ENCODE measurements at places on chromosomes 6 and 20.

GRCh38 chr6:170233286-170234205, 57.3 kb downstream of the DLL1 start:
- peak overlapping the region; percentile 20 for H3K27ac ChIP-seq
- H3K36me3 ChIP-seq, result no peaks in the 10 kb centered on the region
- DNase-seq, result no peak
- no peak overlapping the region for H3K4me3 ChIP-seq

- no peak for DNase-seq
- peaks cover 7% of the 10 kb centered on the region for H3K27me3 ChIP-seq
- no peak overlapping the region for H3K27ac ChIP-seq
- no peak overlapping the region for H3K4me3 ChIP-seq
- no peaks in the 10 kb centered on the region for H3K4me1 ChIP-seq
Measured at GRCh38 chr6:34090529-34090928, 55.4 kb downstream of the GRM4 start.

GRCh38 chr6:6629402-6629801, 40.9 kb downstream of the LY86 start:
- H3K4me1 ChIP-seq, result no peaks in the 10 kb centered on the region
- no peak for DNase-seq
- H3K27ac ChIP-seq, result no peak overlapping the region
- no peaks in the 10 kb centered on the region for H3K36me3 ChIP-seq
- H3K4me3 ChIP-seq, result no peak overlapping the region

- peaks cover 3% of the 10 kb centered on the region for H3K36me3 ChIP-seq
- peaks cover 3% of the 10 kb centered on the region for H3K4me1 ChIP-seq
- no peak overlapping the region for H3K27ac ChIP-seq
- DNase-seq, result peak; percentile 67
Measured at GRCh38 chr20:34129518-34130162, 17.6 kb upstream of the EIF2S2 start.

DNA sequence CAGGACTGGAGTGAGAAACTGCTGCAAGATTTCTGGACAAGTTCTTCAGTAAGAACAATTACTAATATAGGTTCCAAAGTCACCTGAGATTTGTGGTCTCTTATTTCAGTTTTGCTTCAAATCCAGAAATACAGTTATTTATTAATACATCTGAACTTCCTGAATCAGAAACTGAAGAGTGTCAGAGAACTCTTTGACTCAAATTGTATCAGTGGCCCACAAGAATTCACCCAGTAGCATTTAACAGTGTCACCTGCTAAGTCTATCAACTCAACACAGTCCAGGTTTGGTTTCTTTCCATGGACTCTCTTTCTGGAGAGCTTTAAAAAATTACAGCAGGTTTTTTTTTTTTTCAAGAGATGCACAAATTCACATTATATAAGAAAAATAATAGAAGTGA, 18.8 kb upstream of the NHSL1 start:
- DNase-seq, result no peak
- no peak overlapping the region for H3K27ac ChIP-seq
- H3K4me1 ChIP-seq, result peaks cover 20% of the 10 kb centered on the region
- H3K36me3 ChIP-seq, result peaks cover 35% of the 10 kb centered on the region
- no peak overlapping the region for H3K4me3 ChIP-seq
- no peaks in the 10 kb centered on the region for H3K27me3 ChIP-seq
